Glomerular endothelial cell (primary cell): ENCODE measurements at places on chromosomes 12 and 14. TPM values are rescaled to one million over a fixed set of nuclear protein-coding genes. Genes with fewer than 3 reads are reported as not detected.

Gene PRIMA1
- not detected in 2 replicates for total RNA-seq

Gene LRTM2
- not detected in 2 replicates for total RNA-seq

Gene HOXC12
- total RNA-seq = not detected in 2 replicates

Gene TSPAN11
- 31.1 and 38.7 TPM in 2 replicates for total RNA-seq

Gene TAS2R14
- 1.6 and 5.5 TPM in 2 replicates for total RNA-seq

- no peak for DNase-seq
These were observed 66.2 kb downstream of the NTF3 start for GRCh38 chr12:5498076-5498475.

- no peak for DNase-seq
These were observed 101.8 kb downstream of the CMKLR1 start for GRCh38 chr12:108237272-108237671.

DNA sequence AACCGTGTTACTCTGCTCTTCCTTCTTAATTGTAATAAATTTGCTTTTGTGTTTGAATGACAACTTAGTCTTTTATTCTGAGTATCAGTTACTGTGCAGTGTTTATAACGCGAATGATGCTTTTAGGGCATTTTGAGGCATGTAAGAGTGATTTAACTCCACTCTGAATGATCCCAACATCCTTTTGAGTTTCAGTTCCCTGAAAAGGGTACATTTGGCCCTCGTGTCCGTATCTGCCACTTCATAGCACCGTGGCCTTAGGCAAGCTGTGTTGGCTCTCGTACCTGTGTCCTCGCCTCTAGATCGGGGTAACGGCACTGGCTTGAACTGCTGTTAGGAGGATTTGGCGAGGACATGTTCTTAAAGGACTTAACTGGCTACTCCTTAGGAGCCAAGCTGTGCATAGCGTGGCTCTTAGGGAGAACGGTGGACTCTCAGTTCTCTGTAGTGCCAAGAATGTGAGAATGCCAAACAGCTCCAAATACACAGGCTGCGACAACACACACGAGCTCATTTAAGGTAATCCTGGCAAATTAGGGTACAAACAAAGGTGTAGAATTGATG, 92.0 kb downstream of the PPP2R5C start:
- no peak for DNase-seq

DNA sequence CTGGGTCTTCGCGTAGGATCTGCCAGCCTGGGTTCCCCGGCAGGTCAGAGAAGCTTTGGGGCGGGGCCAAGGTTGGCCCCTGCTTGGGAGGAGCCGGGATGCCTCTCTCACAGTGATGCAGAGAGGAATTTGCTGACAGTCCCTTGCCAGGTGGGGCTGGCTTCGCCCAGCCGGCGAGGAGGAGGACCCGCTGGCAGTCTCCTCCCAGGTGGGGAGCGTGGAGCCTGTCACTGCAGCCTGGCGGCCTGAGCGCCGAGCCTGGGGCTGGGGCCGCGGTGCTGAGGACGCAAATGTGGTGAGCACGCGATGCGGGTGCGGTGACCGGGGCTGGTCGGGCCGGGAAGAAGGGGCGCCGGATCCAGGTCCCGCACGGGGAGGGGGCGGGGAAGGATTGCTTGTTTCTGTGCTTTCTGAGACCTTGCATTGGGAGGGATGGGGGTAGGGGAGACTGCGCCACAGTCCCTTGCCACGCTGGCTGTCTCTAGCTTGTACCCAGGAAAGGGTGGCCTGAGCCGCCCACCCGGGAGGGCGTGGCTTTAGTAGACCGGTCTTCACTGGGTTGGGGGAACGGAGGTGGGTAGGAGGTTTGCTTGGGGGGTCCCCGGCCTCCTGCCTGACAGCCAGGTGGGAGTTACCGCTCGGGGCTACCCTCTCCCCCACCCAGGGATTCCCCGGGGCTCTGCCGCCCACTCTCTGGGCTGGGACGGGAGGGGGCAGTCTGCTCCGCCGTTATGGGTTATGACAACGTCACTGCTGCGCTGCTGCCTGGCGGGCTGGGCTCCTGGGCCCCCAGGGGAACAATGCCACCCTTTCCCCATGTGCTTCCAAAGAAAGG, at the start of gene TMEM63C:
TSS of gene TMEM63C (plus strand) at position 196 of the 835 bp plus-strand sequence. CDS start 37,016 bp downstream, outside the sequence.
- DNase-seq = no peak

DNA sequence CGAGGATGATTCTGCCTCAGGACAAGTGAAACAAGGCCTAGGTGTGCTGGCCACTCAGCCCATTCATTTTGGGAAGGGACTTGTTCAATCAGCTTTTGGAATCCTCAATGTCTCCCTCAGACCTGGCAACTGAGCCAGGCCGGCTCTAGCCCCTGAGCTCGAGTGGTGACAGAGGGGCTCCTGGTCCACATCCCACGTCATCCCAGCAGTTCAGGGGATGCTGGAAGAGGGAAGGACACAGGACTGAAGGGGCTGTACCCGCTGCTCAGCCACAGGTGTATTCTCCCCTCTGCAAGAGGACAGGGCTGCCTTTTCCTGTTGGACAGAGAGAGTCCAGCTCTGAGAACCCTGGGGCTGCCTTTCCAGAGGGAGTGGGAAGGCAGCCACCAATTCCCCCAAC, 244.6 kb upstream of the SFSWAP start:
- DNase-seq = no peak

DNA sequence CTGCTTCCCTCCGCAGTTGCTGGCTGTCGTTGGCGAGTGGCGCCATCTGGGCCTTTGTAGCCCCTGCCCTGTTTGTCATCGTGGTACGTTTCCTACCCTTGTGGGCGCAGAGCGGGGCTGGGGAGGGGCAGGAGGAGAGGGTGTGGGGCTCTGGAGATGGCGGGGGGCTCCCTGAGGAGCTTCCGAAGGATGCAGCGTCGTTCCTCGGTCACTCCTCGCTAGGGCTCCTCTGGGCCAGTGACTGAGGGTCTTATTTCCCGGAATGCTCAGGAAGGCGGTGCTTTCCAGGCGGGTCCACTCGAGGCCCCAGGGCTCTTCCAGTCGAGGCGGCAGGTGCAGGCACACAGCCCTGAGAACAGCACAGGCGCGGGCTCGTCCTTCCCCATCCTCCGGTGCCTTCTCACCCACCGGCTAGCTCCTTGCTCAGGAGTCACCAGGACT, 167.1 kb downstream of the ADGRD1 start:
- DNase-seq = no peak

- DNase-seq = no peak
These were observed 6.7 kb upstream of the KRT75 start for GRCh38 chr12:52440821-52441319.

- DNase-seq = no peak
These were observed 543.6 kb downstream of the FOXG1 start for GRCh38 chr14:29310210-29310609.

DNA sequence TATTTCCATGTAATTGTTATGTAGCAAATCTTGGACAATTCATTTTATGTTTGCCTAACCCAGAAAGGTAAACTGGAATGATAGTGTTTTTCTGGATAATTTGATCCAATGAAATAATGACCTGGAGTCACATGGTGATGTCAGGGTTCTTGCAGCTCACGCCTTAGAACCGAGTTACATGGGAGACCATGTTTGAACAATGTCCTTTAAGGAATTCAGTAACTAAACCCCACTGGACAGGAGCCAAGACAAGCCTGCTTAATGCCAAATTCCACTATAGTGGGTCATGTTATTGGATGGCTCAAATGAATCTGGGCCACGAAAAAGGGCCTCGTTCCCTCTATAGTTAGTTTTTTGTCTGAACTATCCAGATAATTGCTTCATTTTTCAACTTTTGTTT, 255.8 kb upstream of the HMGA2 start:
- DNase-seq = no peak

DNA sequence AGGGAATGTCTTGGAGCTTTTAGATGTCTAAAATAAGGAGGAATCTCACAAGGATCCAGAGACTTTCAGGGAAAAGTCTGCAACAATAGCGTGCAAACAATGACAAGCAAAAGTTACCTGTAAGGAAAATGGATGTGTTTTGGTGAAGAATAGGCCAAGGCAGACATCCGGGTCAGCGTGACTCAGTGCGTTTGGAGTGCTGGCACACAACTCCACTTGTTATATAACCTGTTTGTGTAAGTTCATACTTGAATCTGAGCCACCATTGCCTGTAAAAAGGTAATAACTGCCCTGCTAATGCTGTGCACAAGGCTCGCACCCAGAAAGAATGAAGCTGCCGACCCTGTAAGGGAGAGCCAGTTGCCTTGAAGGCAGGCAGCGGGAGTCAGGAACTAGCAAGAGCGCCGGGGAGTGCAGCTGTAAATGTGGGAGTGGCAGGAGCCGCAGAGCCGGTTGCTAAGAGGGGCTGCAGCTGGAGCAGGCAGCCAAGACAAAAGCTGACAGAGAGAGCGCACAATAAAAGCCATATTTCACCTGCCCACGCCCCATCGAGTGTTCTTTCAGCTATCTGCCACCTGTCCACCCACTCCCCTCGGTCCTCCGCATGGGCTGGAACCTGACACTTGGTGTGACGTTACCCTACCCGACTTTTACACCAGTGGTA, 638.5 kb upstream of the MIS18BP1 start:
- no peak for DNase-seq

GRCh38 chr14:85535991-85536832, 6.3 kb downstream of the FLRT2 start:
- no peak for DNase-seq

GRCh38 chr12:67633024-67633610, 15.4 kb upstream of the DYRK2 start:
- DNase-seq = no peak

- no peak for DNase-seq
These were observed 84.8 kb downstream of the RBM19 start for GRCh38 chr12:113880988-113881962.
